ENCODE measurements at places on chromosomes 16 and 17.

DNA sequence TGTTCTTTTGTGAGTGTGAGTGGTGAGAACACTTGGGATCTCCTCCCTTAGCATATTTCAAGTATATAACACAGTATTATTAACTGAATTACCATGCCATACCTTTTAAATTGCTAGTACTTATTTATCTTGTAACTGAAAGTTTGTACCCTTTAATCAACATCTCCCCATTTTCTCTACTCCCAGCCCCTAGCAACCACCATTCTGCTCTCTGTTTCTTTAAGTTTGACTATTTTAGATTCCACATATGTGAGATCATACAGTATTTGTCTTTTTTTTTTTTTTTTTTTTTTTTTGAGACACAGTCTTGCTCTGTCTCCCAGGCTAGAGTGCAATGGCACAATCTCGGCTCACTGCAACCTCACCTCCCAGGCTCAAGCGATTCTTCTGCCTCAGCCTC lies 117.6 kb upstream of the CACNG3 start:
- DNase-seq = no peak

DNA sequence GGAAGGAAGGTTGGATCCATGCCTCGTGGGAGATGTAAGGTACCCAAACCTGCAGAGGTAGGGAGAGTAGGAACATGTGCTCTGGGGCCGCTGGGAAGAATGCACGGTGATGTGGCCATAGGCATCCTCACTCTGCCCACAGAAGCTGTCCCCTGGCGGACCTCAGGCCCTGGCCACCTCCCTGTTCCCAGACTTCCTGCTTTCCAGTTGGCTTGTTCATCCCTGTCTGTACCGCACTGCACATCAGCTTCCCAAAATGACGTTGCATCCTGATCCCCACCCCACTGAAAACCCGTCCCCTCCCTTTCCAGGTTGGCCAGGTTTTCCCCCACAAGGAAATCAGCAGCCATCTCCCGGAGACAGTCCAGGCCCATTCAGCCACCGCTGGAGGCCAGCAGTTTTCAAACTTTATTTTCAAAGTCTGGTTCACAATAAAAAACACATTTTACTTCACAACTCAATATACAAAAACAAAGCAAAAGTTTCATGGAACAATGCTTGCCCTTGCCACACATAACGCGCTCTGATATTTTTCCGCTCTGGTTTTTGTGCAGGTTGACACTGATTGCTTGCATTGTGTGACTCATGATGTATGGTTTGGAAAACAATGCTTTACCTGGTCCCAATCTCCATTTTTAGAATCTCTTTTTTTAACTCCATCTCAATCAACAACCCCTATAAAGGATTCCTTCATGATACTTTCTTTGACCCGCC lies 143.0 kb downstream of the GAS7 start:
- no peak for DNase-seq

GRCh38 chr17:42438600-42439567 lies 15.8 kb upstream of the CAVIN1 start:
- DNase-seq = peak; percentile 61

DNA sequence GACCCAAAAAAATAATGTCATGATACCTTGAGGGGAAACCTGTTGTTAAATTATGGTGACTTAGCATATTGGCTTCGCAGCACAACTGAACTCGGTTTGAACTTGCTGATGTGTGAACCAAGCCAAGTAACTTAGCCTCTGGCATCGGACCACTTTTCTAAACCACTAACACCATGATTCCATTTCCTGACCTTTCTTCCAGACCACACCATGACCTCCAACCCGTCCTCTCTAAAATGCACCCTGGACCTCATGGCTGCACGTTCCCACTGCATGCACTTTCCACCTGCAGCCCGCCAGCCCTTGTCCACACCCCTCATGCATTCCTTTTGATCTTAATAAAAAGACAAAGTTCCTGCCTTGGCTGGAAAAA lies 29.3 kb downstream of the DYNLRB2 start:
- no peak for DNase-seq

DNA sequence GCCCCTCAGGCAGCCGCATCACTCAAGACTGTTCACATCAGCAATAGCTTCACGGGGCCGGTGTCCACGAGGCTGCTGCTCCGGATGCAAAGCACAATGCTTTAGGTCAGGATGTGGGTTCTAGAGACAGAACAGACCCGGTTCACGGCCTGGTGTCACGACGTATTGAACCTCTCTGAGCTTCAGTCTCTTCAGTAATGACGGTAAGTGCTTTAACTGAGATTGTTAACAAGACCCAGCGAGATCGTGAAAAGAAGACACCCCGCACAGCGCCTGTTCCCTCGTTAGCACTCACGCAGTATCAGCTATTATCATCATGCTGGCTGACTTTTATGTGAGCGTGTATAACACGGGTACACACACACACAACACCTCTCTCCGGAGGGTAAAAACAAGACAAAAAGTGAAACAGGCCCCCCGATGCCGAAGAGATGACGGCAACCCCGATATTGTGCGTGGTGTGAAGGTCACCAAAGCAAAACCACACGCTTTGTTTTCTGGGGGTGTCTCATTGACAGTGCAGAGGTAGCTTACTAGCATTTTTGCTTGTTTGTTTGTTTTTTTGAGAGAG lies 21.4 kb upstream of the ABR start:
- no peak for DNase-seq

GRCh38 chr17:49907279-49907678 lies 59.4 kb upstream of the TAC4 start:
- DNase-seq = no peak

DNA sequence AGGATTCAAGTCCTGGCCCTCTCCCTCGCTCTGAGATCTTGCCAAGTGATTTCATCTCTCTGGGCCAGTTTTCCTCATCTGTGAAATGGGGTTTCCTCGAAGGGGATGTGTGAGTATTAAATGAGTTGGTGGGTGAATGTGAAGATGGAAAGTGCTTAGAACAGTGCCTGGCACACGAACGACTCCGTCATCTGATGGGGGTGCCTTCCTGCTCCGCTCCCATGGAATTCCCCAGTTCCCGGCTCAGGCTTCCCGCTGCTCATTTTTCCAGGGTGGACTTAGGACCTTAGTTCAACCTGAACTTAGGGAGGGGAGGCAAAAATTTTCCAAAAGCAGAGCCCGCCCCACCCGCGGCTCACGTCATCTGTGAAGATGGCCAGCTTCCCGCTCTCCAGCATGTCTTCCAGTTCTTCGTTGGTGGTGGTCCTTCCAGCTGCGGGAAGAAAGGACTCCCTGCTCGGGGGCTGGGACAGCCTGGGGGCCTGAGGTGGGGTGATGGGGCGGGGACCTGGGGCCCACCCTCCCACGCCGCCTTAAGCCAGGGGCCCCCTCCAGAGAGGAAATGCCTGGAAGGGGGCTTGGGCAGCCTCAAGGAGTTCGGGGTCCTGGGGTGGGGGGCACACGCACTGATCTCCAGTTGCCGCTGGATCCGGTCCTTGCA lies 11.4 kb downstream of the HSD3B7 start:
- no peak for DNase-seq

GRCh38 chr17:161481-161880 lies 20.0 kb downstream of the DOC2B start:
- DNase-seq = no peak

DNA sequence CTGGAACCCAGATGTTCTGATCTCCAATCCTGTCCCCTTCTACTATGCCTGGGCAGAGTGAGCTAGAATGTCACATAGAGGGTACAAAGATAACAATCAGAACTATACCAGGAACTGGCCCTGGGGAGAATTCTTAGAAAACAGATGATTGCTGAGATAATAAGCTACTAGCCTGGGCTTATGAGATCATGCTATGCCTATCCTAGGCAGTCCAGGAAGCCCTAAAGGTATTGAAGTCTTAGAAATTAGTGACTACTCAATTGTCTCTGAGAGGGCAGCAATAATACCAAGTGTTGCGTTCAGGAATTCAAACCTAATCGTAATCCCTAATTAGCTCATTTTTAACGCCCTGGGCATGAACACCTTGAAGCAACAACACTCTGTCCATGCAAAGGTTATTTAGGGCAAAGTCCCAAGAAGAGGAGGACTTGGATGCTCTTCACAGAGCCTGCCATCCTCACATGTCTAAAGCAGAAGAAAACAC lies 77.1 kb downstream of the MMD start:
- DNase-seq = peak; percentile 90

- no peak for DNase-seq
Measured at GRCh38 chr17:30101686-30102390, 14.8 kb upstream of the NSRP1 start.

- DNase-seq = no peak
Measured at GRCh38 chr17:77245162-77245926, 104.6 kb downstream of the SEC14L1 start.

DNA sequence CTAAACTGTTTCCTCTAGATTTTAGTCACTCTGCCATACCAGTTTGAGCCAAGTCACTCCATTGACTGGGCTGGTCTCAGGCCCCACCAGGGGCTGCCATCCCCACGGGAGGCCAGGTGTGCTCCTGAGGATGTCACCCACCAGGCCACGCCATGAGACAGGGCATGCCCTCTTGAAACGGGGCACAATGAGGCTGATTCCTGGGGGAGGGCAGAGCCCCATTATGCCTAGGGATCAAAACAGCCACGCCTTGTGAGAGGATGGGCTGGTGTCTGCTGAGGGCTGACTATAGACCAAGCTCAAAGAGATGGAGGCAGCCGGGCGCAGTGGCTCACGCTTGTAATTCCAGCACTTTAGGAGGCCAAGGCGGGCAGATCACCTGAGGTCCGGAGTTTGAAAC lies 21.5 kb downstream of the GINS2 start:
- no peak for DNase-seq

GRCh38 chr17:69501591-69502468 lies 87.3 kb downstream of the MAP2K6 start:
- no peak for DNase-seq

DNA sequence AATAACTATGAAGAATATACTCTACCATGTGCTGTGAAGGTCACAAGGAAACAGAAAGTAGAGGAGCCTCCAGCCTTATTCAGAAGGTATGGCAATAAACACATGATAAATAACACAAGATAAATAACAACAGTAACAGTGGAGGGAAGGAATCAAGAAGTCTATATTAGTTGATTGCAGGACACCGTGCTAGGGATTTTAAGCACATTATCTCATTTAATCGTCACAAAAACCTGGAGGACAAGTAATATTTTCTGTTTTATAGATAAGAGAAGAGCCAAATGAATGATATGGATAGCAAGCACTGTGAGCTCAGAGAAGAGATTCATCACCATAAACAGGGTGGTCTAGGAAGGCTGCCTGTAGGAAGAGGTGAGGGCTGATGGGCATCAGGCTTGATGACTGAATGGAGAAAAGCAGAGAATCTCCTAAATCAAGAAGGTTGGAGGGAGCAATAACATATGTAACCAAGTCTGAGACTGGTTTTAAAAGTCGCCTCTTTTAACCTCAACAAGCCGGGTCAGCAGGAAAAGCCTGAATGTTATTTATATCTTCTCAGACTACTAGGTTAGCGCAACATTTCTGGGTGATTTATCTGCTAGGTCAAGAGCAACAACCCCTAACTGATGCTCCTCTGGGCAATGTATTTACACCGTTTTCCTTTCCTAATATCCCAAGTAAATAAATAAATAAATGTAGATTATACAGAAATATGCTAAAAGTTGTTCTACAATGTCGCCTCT lies 8.3 kb downstream of the TOM1L2 start:
- DNase-seq = no peak

GRCh38 chr16:4698321-4699045 lies 5.1 kb downstream of the NUDT16L1 start:
- DNase-seq = no peak

GRCh38 chr17:36197387-36197703 lies 787 bp upstream of the CCL3L1 start:
- DNase-seq = no peak

GRCh38 chr16:1859650-1860049 lies 12.3 kb downstream of the MEIOB start:
- no peak for DNase-seq

DNA sequence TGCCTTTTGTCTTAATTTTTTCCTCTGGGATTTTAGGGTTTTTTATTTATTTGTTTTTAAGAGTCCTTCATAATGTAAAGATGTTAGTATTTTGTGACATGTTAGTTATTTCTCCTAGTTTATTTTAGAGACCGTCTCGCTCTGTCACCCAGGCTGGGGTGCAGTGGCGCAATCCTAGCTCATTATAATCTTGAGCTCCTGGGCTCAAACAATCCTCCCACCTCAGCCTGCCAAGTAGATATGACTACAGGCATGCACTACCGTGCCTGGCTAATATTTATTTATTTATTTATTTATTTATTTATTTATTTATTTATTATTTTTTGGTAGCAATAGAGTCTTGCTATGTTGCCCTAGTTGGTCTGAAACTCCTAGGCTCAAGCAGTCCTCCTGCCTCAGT lies 37.4 kb upstream of the ARHGAP17 start:
- no peak for DNase-seq

DNA sequence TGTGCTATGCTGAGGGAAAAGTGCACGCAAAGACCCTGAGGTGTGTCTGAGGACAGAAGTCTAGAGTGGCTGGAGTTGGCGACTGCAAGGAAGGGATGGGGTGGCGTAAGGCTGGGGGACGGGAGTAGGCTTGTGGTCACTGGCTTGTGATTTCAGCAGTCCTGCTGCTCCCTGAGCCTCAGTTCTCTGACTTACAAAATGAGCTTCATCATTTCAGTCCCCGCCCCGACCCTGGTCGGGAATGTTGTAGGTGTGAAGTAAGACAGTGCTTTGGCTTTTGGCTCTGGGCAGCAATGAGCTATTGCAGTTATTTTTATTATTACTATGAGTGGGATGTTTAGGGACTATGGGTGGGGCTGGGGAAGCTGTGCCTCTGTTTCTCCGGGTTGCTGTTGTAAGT lies 8.6 kb downstream of the ADGRG1 start:
- DNase-seq = no peak

GRCh38 chr17:9424071-9424640 lies 151.5 kb downstream of the STX8 start:
- DNase-seq = no peak

DNA sequence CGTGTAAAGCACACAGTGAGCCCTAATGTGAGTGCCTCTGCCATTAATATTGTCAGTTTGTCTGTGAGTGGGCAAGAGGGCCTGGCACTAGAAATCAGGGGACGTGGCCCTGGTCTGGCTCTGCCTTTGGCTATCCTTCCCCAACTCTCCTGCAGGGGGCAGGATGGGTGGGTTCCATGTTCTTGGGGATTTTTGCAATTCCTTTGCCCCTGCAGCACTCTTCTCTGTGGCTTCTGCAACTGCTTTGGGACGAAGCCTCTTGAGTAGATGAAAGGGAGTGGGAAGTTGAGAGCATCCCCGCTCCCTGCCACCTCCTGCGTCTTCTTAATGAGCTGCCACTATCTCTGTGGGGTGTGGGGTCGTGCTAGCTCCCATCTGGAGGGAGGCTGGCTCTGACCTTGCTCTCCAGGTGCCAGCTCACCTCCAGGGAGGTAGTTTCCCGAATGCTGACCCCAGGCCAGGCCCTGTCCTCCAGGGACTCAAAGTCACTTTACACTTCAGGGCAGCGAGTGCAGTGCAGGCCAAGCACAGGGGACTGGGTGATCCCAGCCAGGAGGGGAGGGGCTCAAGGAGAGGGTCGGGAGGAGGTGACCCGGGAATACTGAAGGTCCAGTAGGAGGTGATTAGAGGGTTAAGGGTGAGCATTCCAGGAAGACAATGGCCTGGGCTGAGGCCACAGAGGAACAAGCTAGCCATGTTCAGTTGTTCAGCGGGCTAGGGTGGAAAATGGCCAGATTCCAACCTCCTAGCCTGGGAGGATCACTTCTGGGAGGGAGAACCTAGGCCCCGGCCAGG lies 121.0 kb upstream of the NLRP1 start:
- DNase-seq = peak; percentile 3

Data from erythroblast (primary cell).